AG04450 (cell line): ENCODE measurements at places on chromosomes 6 and 20.

GRCh38 chr6:67221226-67221625, 1413.9 kb upstream of the ADGRB3 start:
- no peak for DNase-seq

DNA sequence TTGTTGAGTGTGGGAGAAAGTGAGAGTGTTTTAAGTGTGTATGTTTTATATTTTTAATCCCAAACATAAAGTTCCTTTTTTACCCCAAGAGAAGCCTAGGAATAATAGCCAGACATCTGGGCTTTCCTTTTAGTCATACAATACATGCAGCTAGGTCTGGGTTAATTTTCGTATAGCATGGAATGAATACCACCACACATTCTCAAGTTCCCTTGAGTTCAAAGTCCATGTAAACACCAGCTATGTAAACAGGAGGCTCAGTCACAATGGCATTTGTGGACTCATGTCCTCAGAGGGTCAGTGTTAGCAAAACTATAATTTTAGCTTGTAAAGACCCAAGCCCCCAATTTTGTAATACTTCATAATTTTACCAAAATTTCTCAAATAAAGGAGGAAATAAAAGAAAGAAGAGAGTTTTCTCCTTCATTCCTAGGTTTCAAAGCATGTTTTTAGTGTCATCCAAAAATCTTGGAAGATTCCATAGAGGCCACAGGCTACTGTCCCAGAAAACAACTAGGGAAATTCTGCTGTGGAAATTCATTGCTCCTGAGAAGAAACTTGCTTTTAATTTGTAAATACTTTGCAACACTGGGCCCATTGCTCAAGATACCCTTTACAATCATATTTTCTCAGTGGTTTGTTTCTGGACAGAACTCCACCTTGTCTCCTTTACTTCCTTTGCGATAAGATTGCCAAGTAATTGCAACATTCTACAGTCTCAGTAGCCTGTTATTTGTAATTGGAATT, 671.2 kb downstream of the COL12A1 start:
- peak; percentile 23 for DNase-seq

DNA sequence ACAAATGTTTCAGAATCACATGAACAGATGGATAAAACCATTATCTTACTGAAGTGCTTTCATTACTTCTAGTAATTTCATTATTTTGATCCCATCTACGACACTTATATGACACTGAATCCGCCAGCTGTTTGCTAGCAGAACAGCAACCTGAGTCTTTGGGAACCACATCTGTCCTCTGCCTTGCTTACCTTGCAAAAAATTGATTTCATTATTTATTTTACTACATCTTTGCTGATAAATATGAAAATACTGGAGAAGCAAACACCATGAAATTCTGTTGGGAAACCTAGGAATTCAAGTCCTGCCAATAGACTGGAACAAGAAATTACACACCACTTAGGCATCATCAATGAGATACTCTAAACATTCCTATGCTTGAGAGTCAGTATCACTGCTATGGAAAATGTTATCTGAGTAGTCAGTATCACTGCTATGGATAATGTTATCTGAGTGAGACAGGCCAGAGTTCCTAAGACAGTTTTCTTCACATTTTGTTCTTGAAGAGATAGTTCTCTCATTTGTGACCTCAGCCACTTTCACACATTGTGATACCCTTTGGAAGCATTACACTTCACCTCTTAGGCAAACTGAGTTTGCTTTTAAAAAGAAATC, 91.9 kb downstream of the PDE10A start:
- no peak for DNase-seq

DNA sequence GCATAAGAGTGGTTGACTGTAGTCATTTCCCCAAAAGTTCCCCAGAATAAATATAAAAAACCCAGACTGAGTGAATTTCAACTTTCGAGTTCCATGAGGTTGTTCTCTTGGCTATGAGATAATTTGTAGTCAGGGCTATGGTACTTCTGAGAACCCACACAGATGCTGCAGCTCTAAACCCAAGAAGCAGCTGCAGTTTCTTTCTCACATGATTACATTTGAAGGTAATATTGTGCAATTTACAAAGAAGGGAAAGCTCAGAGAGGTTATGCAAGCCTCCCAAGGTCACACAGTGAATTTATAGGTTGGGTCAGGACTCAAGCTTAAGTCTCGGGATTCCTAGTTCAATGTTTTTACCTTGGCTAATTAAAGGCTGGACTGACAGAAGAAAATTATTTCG, 29.7 kb upstream of the CD93 start:
- DNase-seq, result peak; percentile 11
